ENCODE measurements at places on chromosomes 11 and 22. TPM values are rescaled to one million over a fixed set of nuclear protein-coding genes. Genes with fewer than 3 reads are reported as not detected.

The OR51B5 gene
- 0.10 TPM for total RNA-seq

The RFPL2 gene
- total RNA-seq, result 0.13 TPM

The SMC1B gene
- total RNA-seq, result 0.03 TPM

The SLC22A8 gene
- total RNA-seq, result not detected

The PANX1 gene
- 24.3 TPM for total RNA-seq

The ELMOD1 gene
- 0.09 TPM for total RNA-seq

The RIC3 gene
- total RNA-seq, result 1.4 TPM

The MIOX gene
- total RNA-seq, result not detected

The NXPE1 gene
- not detected for total RNA-seq

Measured in A549 treated with GW870086 at 1 μM for 4 hours (cell line).